ENCODE measurements at places on chromosomes 2 and 18.

DNA sequence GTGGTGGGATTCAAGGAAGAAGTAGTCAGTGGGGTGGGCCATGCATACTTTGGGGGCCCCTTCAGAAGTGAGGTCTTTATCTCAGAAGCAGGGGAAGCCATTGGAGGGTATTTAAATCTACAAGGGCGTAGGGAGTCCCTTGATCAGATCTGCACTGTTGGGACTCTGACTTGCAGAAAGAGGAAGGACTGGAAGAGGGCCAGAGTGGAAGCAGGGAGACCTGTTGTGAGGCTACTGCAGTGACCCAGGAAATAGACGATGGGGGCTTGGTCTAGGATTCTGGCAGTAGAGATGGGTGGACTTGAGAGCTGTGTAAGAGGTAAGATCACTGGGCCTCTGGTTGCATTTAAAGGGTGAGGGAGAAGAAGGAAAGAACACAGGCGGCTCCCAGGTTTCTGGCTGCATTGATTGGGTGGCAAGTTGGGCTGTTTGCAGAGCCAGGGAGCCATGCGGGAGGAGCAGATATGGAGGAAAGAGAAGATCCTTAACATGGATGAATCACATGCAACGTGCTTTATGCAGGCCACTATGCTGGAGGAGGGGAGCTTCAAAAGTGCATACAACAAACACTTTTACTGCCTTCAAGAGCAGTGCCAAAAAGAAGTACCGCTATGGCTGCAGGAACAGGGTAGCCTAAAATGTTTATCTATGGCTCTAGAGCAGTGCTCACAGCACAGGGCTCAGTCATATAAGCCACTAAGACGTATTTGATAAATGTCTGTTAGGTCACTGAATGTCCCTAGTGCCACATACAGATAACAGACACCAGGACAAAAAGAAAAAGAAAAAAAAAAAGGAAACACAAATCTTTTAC is 2.3 kb downstream of the SFXN5 start:
- no peak for DNase-seq

DNA sequence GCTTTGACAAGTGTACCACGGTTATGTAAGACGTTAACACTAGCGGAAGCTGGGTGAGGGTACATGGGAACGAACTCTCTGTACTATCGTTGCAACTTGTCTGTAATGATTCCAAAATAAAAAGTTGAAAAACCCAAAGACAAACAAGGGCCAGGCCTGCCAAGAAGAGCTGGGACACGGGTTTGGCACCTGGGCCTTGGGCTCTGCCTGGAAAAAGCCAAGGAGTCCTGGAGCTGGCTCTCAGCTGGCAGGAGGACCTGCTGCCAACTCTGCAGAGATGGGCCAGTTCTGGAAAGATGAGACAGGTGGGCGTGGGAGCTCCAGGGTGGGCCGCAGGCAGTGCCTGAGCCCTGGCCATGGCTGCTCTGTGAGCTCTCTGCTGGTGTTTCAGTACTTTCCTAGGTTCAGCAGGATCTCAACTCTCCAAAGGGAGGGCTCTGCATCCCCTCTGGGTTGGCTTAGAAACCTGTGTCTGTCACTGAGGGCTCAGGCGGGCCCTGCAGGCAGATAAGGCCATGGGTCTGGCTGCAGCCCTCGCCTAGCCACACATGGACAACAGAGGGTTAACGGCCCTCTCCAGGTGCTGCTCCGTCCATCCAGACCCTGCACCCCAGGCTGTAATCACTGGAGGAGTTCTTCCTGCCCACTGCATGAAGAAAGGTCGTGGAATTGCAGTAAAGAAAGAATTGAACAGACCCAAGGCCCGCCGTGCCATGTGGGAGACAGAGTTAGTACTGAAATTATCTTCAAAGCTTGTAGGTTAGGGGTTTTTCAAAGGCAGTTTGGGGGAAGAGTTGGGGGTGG is 89.9 kb downstream of the RHOB start:
- DNase-seq = no peak

GRCh38 chr2:83459456-83459855 is 999.6 kb downstream of the SUCLG1 start:
- DNase-seq = no peak

GRCh38 chr2:119218478-119219064 is 5.1 kb upstream of the STEAP3 start:
- DNase-seq = no peak

DNA sequence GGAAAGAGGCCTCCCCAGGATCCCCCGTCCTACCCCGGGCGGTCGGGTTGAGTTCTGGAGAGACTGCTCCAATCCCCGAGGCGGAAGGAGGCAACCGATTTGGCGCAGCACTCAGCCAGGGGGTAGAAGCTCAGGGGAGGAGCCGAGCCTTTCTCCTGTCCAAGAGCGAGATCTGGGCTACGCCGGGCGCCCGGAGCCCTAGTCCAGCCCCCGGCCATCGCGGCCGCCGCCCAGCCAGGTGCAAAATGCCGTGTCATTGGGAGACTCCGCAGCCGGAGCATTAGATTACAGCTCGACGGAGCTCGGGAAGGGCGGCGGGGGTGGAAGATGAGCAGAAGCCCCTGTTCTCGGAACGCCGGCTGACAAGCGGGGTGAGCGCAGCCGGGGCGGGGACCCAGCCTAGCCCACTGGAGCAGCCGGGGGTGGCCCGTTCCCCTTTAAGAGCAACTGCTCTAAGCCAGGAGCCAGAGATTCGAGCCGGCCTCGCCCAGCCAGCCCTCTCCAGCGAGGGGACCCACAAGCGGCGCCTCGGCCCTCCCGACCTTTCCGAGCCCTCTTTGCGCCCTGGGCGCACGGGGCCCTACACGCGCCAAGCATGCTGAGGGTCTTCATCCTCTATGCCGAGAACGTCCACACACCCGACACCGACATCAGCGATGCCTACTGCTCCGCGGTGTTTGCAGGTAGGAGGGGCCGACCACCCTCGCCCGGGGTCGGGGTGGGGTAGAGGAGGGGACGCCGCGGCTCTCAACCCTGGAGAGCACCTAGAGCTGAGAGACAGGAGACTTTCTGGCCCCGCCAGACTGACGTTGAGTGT is at the start of gene DYSF:
Gene DYSF, plus strand, starts transcription at position 158 of the 817 bp plus-strand sequence.
- no peak for DNase-seq

GRCh38 chr18:79507076-79507545 is 111.4 kb downstream of the NFATC1 start:
- no peak for DNase-seq

DNA sequence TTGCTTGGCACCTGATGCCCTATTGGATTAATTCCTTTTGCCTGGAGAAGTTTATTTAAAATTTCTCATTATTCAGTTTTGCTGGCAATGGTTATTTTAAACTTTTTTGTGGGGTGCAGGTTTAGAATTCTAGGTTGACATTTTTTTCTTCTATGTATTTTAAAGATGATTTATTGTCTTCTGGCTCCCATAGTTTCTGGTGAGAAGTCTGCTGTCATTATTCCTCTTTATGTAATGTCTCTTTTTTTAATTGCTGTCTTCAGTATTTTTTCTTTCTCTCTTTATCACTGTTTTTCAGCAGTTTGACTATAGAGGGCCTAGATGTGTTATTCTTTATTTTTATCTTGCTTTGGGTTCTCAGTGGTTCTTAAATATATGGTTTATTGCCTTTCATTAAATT is 182.2 kb upstream of the STON1 start:
- DNase-seq = no peak

GRCh38 chr2:39385172-39385571 is 51.9 kb downstream of the MAP4K3 start:
- no peak for DNase-seq

GRCh38 chr2:3634596-3635121 is 23.3 kb upstream of the ALLC start:
- no peak for DNase-seq

DNA sequence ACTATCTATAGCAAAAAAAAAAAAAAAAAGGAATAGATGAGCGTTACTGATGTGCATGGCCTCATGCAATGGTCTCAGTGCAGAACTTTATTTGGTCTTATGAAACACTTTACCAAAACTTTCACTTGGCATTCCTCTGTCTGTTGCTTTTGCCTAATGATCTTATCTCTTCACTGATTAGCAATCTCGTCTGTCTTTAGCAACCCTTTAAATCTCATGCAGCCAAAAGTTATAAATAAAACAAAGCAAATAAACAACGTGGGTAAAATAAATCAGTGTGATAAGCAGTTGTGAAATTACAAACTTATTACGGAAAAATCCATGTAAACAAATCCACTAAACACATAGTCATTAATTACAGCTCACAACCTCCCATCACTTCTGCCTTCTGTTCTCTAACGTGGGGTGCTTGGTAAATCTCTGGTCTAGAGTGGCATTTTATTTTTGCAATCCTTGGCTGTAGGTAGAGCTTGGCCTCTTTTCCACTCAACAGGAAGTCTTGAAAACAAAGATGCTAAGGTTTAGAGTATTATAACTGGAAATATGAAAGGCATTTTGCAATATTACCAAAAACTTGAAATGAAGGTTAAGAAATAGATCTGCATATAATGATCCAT is 288.0 kb downstream of the AFF3 start:
- DNase-seq = no peak

DNA sequence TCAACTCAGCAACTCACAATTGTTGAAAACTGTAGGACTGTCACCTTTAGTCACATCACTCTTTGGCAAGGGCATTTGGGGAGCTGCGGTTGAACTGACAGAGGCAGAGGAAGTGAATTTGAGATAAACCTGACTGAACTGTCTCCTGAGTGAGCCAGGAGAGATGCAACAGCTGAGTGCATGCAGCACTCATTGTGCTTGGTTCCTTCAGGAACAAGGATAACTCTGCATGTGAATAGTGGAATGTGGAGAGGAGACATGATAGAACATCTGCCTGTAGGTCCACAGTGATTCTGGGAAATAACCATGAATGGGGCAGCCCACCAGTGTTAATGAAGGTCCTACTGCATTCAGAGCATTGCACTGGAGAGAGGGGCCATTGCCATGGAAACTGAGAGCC is 494.7 kb downstream of the STK39 start:
- no peak for DNase-seq

- no peak for DNase-seq
Observed at GRCh38 chr18:75377926-75378325, 49.6 kb downstream of the SMIM21 start.

DNA sequence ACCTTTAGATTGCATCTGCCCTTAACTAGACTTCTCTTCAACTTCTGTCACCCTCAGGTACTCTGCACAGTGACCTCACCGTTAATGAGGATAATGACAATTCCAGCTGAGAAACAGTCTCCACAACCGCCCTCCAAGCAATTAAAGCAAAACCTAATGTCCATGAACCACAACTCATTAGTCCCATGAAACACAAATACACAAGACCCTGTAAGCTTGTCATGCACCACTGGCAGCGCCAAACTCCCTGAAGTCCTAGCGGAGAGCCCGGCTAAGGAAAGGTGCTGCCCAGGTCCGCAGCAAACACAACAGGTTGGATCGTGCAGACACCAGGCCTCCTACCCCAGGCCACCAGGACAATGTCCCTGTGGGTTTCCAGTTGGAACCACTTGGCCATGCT is 7.4 kb downstream of the SMAD7 start:
- DNase-seq = no peak

DNA sequence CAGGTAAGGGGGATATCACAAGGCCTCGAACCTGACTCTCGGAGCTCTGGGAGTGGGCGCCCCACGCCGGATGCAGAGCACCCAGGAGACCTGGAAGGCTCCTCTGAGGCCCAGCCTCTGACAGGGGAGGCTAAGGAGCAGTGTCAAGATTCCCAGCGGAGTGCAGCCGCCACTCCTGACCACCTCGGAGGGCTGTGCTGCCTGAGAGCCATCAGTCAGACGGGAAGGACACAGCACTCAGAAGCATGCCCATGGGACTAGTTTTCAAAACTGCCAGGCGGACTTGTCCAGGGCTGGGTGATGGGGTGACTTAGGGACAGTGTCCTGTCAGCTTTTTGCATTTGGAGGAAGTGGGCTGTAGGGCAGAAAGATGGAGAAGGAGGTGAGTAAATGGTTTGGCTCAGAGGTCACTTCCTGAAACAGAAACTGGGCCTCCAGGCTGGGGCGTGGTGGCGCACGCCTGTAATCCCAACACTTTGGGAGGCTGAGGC is 34.6 kb upstream of the B3GNT7 start:
- no peak for DNase-seq

DNA sequence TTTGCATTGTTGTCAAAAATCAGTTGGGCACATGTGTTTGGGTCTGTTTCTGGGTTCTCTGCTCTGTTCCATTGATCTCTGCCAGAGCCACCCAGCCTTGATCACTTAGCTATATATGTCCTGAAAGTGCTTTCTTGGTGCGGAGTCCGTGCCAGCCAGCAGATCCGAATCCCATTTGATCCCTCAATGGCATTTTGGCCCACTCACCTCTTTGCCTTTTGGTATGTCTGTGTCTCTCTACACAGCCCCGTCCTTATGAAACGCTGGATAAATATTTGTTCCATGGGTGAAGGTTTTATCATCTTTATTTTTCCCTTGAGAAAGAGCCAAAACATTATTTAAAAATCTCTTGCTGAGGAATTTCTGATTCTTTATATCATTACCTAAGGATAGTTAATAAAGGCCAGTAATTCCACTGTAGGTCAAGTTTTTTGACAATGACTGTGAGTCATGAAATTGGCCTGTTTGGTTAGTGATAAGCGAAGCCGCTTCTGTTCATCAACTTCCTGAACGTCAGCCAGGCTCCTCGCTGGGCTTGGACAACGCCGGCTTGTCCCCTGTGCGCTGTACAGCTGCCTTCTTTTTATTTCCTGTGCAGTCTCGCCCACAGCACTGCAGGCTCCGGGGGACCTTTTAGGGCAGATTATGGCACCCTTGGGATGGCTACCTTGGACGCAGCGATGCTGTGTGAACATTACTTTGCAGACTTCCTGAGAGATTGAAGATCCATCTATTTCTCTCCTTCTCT is 24.9 kb downstream of the MTCL1 start:
- DNase-seq = no peak

DNA sequence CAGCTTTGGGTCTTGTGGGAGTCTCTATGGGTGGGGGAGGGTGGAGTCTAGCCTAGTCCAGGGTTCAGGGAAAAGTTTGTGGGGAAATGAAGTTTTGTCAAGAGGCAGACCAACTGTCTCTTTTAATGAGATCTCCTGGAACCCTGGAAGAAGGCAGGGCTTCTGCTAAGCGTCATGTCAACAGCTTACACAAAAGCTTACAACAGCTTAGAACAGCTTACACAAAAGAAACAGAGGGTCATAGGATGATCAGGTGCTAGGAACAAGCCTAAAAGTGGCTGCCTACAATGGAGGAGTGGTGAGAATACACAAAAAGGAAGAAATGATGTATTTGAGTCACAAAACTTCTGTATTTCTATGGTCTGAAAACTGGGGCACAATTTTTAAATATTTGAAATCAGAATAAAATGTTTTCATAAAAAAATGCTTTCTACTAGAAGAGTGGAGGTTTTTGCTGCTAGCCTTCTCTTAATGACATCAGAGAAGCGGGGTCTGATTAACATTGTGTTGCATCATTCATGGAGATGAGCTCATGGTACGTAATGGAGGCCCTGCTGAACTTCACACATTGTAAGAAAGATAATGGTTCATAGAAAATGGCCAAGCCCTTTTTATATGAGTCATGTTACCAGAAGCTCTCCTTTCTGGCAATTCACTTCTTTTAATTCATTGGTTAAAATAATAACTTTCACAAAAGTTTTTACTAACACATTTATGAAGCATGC is 351.0 kb downstream of the PIK3C3 start:
- no peak for DNase-seq

DNA sequence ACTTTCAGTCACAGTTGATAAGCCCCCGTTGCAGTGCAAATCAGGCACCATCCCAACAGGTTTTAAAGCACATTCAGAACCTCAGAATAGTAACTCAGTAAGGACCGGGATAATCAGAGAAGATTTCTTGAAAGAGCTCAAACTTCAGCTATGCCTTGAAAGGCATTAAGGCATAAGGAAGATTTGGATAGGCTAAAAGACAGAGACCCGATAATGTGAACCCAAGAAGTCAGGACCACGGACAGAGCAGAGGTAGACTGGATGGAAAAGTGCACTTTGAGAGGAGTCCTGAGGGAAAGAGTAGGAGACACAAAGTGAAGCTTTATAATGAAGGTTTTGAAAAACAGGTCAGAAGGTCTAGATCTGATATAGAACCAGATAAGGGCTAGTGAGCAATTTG is 36.9 kb upstream of the KLF7 start:
- DNase-seq = no peak

Data from thoracic aorta (tissue), 2 donors.